Left ventricle myocardium inferior (tissue), 1 donor: ENCODE measurements at places on chromosomes 12 and 14. TPM values are rescaled to one million over a fixed set of nuclear protein-coding genes. Genes with fewer than 3 reads are reported as not detected.

DNA sequence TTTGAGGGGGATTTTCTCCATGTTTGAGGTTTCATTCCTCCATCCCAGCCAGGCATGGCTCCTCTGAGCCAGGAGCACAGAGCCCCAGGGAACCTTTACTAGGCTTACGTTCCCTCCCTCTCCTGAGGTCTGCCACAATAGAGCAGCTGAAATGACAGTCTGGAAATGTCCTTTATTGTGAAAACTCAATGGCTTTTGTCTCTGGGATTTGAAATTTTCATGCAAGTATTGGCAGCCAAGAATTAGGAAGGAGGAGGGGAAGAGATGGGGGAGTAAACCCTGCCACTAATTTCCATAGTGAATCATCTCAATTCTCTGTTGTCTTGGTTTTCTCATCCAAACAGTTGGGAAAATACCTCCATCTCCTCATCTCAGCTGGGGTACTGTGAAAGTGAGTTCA, 2.6 kb upstream of the PLEKHG3 start:
- no peak for DNase-seq

- DNase-seq: no peak
Observed at GRCh38 chr12:70290116-70290515, 46.9 kb downstream of the CNOT2 start.

- peak; percentile 88 for DNase-seq
Observed at GRCh38 chr14:21476523-21476924, 235 bp downstream of the RAB2B start.

DNA sequence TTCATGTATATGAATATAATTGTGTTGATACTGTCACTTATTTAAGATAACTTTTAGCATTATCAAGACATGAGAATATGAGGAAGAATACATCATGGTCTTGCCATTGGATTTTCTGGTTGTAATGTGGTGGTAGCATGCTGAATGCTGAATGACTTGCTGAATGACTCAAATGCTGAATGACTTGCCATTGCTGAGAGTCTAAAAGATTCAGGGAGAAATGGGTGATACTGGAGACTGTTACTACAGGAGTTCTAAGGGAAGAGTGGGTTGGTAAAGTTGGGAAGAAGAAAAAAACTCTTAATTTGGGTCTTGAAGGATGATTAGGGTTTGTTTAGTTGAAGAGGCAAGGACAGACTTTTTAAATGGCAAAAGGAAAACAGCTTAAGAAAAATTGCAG, 72.1 kb upstream of the MANSC4 start:
- no peak for DNase-seq

DNA sequence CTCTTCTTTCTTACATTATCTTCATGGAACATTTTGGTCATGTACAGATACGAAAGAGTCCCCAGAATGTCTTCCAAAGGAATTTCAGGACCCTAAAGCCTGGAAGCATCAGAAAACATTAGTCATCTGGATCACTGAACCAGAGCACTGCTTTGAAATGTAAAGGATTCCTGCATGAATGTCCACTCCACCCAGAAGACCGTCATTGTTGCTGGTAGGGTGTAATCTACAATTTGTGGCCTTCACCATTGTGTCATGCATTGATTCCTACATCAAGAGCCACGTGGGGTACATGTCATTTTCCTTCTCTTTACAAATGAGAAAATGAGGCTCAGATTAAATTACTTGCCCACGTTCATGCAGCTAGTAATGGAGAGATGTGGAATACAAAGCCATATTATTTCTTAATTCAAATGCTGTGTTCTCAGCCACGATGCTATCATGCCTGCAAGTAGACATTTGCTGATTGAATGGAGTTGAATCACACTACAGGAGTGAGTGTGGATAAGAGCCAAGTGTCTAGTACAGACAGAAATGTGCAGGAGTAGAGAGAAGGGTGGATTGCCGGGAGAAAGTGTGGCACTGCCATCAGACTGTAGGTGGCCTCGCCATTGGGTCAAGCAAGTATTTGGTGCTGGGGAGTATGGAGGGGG, 231.2 kb downstream of the C12orf75 start:
- no peak for DNase-seq

- no peak for DNase-seq
Observed at GRCh38 chr14:61468063-61468825, 146.9 kb downstream of the PRKCH start.

DNA sequence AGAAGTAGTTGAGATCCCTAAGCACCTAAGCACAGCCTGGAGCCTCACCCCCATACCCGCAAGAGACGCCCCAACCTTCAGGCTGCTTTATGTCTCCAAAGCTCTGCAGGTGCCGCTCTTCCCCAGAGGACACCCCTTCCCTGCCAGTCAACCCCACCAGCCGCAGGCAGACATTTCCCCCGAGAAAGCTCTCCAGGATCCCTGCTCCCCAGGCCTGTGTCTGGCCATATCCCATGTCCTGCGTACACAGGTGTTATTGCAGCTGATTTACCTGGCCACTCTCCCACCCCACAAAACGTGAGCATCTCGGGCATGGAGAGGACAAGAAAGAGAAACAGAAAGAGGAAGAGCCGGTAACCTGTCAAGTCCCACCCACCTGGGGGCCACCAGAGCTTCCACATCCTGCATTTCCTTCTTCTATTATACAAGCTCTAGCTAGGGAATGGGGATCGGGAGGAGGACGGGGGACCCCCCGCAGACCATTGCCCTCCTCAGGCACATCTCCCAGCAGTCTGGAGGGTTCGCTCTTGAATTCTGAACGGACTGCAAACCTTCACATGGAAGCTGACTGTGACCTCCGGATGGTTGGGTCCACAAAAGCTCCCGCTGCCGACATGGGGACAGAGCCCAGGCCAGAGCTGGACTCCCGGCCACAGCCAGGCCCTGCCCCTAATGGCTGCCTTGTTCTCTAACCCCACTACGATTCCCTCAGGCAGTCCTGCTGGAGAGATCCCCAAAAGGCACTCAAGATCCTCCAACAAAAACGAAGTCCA, 17.6 kb downstream of the CCDC88C start:
- no peak for DNase-seq

- DNase-seq: no peak
Observed at GRCh38 chr12:92064422-92064821, 81.2 kb downstream of the BTG1 start.

- DNase-seq: no peak
Observed at GRCh38 chr14:79260406-79260805, 950.9 kb downstream of the DIO2 start.

The KLRD1 gene
- total RNA-seq: 1.4 TPM
